Dermis blood vessel endothelial cell (primary cell): ENCODE measurements at places on chromosomes 4 and X.
A peak's percentile ranks its signal among the peaks of the same experiment; 100 is the strongest.

- DNase-seq: no peak
Observed at GRCh38 chr4:37627263-37627662, 58.9 kb downstream of the RELL1 start.

GRCh38 chr4:102500352-102500695 is 835 bp upstream of the NFKB1 start:
- peak; percentile 52 for DNase-seq

- peak; percentile 1 for DNase-seq
Observed at GRCh38 chr4:180059216-180059881, 2183.9 kb upstream of the TENM3 start.

DNA sequence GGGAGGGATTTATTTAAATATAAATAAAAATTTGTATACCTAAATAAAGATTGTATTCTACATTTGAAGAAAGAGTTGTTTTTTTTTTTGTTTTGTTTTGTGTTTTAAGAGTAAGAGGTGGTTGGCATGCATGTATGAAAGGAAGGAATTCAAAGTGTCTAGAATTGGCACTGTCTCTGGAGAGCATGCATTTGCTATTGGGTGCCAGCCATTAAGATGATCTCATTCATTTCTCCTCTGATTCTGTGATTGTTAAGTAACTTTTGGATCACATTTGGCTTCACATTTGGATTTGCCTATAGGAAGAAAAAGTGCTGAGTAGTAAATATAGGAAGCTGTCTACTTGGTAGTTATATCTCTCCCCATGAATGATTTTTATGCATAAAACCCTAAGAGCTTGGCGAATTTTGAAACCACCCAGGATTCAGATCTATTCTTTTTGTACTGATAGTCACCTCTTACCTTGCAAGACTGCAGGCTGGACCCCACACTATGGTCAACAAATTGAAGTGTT is 7.8 kb upstream of the BOD1L1 start:
- no peak for DNase-seq

GRCh38 chr4:181890911-181891310 is 352.3 kb upstream of the TENM3 start:
- no peak for DNase-seq

DNA sequence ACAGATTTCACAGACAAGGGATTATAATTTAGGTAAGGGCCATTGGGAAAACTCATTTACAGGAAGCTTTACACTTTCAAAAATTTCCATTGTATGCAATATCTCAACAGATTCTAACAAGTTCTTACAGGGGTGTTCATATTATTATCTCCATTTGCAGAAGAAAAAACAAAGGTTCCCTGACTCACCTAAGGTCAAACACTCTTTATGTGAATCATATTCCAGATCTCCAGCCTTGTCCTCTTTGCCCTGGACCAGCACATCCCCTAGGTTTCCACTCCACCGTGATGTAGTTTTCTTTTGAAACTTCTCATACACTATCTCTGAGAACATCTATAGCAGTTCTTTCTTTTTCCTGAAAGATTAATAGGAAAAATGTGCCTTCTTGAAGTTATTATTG is 96.4 kb upstream of the HS3ST1 start:
- no peak for DNase-seq

GRCh38 chrX:37476571-37477170 is 94.8 kb upstream of the LANCL3 start:
- no peak for DNase-seq

GRCh38 chrX:153352858-153353257 is 18.9 kb downstream of the ZNF275 start:
- no peak for DNase-seq

GRCh38 chr4:147865926-147866325 is 134.0 kb downstream of the ARHGAP10 start:
- peak; percentile 26 for DNase-seq

GRCh38 chrX:53284684-53285447 is 3.5 kb upstream of the IQSEC2 start:
- peak; percentile 67 for DNase-seq

DNA sequence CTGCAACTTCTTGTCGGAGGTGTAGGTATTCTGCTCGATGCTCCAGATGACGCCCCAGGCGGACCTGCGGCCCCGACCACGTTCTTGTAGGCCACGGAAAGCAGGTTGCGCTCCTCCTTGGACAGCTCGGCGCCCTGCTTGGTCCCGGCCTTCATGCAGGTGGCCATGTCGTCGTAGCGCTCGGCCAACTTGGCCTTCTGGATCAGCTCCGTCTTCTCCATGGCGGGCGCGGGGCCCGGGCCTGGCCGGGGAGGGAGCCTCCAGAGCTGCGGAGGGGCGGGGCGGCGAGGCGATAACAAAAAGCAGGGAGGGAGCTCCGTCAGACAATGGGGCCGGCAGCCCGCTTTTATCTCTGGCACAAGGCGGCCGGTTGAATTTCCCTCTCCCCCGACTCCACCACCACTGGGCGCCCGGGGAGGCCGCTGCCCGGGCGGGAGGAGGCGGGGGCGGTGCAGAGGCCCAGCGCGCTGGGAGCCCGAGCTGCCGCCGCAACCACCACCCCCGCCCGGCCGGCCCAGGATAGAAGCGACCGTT is 28.3 kb upstream of the DRP2 start:
- peak; percentile 33 for DNase-seq

DNA sequence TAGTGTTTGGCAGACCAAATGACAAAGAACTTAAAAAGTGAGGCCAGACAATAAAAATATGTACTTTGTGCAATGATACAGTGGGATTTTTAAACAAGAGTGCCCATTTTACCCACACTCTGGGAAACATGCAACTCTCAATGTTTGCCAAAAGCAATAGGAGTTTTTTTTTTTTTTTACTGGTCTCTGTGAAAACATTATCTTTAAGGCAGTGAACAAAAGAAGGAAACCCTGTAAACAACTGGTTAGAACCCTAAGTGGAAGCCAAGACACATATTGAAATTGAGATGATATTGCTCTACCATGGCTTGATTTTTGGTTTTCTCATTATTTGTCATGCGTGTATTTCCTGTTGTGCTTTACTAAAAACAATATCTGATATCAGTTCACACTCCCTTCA is 67.2 kb upstream of the PPP3CA start:
- DNase-seq: peak; percentile 60

GRCh38 chr4:153242839-153243324 is 38.6 kb downstream of the TRIM2 start:
- no peak for DNase-seq

GRCh38 chr4:147360301-147360700 is 120.6 kb upstream of the EDNRA start:
- DNase-seq: peak; percentile 15

DNA sequence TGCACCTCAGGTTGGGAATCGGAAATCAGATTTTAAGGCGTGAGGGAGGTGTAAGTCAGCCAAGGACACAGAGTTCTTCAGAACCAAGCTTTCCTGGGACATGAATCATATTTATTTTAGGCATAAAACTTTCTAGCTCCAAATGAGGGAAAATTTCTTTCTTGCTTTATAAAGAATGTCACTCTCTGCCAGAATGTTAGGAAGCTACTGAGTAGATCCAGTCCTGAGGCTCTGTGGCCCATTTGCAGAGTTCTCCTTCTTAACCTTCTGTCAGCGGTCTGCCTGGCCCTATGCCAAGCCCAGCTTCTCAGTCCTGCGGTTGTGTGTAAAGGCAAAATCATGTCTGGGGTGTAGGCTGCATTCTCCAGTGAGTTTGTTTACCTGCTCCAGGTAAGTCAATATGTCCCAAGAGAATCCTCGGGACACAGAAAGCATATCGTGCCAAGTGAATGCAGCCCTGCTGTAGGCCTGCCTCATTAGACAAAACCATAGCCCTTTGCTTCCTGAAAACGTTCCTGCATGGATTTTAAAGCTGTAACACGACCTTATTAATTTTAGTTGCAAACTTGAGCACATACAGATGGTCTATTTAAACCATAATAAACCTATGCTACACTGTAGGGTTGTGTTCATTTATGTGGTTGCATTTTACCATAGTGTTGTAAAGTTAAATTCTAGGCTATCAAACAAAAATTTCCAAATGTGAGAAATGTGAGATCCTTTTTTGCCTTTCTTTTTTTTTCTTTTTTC is 29.2 kb upstream of the CCNI start:
- DNase-seq: peak; percentile 10

- DNase-seq: no peak
Observed at GRCh38 chrX:149497054-149497453, 8.1 kb downstream of the IDS start.

DNA sequence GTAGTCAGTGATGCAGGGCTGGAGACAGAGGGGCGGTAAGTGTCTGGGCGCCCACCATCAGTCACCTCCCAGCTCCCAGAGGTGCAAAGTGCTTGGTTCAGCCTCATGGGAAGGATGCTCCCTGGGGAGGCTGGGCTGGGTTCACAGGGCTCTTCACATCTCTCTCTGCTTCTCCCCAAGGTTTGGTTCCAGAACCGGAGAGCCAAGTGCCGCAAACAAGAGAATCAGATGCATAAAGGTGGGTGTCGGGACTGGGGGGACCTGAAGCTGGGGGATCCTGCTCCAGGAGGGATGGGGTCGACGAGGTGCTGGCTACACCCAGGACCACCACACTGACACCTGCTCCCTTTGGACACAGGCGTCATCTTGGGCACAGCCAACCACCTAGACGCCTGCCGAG is 10.1 kb downstream of the SHOX start:
- DNase-seq: no peak

DNA sequence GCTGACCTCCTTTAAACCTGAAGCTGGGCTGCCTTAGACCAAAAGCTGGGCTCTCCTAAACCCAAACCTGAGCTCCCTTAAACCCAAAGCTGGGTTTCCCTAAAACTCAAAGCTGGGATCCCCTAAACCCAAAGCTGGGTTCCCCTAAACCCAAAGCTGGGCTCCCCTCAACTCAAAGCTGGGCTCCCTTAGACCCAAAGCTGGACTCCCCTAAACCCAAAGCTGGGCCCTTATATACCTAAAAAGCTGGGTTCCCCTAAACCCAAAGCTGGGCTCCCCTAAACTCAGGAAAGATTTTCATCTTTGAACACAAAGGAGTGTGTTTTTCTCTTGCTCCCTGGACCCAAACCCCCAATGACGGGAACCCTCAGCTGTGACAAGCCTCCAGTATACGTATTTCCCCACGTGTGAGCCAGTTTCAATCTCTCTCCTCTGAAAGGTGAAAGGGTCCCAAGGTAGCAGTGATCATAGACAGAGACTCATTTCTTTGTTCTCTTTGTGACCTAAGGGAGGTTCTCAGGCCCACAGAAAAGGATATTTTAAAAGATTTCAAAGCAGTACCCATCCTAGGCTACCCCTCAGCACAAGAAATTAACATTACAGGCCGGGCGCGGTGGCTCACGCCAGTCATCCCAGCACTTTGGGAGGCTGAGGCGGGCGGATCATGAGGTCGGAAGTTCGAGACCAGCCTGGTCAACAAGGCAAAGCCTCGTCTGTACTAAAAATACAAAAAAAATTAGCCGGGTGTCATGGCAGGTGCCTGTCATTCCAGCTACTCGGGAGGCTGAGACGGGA is 31.3 kb upstream of the ASMTL start:
- no peak for DNase-seq

GRCh38 chr4:36652857-36653256 is 371.4 kb downstream of the DTHD1 start:
- no peak for DNase-seq

DNA sequence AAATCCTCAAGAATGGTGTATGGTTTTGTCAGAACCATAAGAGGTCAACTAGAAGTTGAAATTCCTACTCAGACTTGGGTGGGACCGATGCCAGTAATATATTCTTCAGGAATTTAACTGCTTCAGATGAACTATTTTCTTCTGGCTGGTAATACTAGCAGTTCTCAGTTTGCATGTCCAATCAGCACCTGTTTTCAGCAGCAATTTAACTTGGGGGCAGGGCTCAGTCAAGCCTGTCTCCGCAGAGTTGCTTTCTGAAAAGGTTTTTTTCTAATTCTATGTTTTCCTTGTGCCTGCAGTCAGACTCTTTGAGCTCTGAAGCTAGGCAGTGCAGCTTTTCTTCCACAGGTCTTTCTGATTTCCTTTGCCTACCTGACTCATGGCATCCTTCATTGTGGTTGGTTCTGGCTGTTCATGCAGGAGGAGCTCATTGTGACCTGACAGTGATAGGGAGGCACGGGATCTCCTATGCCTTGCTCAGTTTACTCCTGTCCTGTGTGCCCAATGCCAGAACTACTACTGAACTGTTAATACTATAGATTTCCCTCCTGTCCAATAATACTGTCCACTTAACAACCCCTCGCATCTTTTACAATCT is 17.3 kb upstream of the FMR1 start:
- no peak for DNase-seq

GRCh38 chr4:1574601-1575417 is 109.3 kb downstream of the FAM53A start:
- no peak for DNase-seq

GRCh38 chr4:182876427-182876826 is 40.8 kb downstream of the DCTD start:
- DNase-seq: no peak

GRCh38 chr4:25253071-25253445 is 19.2 kb downstream of the PI4K2B start:
- no peak for DNase-seq

- DNase-seq: no peak
Observed at GRCh38 chr4:111323916-111324315, 701.0 kb upstream of the PITX2 start.

DNA sequence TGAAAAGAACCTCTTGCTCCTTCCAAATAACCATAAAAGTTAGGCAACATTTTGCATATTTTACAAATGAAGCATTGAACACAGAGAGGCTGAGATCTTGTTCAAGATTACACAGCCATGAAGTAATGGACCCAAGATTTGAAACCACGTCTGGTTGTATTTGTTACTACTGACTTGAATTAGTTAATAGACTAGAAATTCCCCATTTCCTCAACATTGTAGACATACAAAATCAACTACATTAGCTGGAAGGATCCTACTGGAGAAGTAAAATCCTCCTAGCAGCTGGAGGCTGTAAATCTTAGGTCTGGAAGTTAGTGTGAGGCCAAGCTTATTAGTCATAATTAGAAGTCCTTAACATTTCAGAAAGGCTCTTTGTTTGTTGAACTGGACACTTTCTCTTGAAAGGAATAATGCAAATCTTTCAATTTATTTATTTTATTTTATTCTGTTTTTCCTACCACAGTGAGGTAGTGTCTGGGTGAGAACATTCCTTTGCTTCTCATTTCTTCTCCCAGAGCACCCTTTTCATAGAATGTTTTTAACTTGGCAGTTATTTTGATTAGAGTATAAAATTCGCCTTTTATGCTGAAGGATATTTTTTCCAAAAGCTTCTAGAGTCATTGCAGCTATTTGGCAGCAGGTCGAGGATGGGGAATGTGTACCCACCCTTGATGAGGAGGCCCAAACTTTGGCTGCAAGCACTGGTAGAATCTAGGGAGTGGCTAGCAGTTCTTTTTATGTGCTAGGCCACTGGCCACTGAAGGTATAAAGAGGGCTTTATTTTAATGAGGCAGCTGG is 62.0 kb upstream of the CLNK start:
- DNase-seq: no peak

DNA sequence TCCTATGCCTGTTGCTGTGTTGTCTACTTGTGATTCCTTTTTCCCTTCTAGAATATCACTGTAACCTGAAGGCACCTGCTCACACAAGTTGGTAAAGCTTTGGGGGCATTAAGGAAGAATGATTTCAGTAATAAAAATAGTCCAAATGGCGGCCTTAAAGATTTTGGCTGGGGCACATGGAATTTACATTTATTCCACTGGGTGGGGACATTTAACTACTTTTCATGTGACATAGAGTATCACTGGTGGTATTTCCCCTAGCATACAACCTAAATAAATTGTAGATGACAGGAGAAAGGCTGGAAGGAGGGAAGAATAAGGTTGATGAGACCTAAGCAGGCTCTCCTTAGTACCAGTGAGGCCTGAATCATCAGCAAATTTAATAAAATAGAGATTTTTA is 121.8 kb upstream of the EDA2R start:
- no peak for DNase-seq
